ENCODE measurements at places on chromosomes 5 and 9.

GRCh38 chr9:78973907-78974306 lies 597.9 kb upstream of the TLE4 start:
- DNase-seq: no peak

DNA sequence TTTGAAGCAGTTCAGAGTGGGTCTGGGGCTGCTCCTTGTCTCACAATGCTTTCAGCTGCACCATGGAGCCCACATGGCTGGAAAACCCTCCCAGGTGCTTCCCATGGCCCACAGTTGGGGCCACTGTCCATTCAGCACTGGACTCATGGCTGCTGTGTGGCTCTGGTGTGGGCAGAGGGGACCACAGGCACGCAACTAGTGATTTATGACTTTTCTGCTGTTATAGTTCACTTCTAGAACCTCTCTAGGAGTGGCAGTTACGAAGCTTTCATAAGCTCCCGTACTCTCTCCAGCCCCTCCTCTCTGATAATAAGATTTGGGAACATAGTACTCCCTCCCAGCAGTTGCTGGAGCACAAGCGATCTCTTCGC lies 29.0 kb downstream of the GLRA1 start:
- no peak for DNase-seq

DNA sequence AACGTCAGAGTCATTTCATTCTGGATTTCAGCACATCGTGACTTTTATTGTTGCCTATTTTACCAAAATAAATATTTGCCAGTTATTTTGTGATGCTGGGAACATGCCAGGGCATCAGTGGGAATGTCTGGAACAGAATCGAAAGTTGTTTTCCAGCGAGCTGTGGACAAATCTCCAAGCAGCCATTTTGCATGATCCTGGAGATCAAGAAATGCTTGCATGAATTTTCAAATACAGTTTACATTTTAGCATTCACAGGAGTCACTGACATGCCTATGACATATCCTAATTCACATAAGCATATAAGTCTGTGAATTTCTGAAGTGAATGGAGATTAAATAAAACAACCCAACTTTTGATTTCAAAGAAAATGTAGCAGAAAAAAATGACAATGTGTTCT lies 119.4 kb downstream of the VCAN start:
- DNase-seq: no peak

- no peak for DNase-seq
Measured at GRCh38 chr5:139390639-139391569, 1.2 kb upstream of the MZB1 start.

- DNase-seq: no peak
Measured at GRCh38 chr5:58246461-58246944, 213.4 kb downstream of the PLK2 start.

- no peak for DNase-seq
Measured at GRCh38 chr9:35727676-35728040, 4.3 kb downstream of the TLN1 start.

GRCh38 chr9:93181672-93182435 lies 2.1 kb upstream of the WNK2 start:
- no peak for DNase-seq

DNA sequence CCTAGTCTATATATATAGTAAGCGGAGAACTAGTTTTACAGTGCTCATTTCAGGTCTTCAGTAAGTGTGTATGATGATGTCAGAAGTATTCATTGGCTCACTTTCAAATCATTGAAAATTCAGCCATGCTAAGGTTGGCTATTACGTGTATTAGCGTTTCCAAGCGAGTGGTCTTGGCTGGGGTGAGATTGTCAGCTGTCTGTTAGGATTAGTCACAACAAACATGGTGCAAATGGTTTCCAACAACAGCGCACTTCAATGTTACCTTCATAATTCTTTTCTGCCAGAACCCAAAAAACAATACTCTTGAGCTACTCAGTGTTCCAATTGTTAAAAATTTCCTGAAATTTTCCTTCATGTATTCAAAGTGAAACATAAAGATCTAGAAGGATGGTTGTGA lies 283.0 kb downstream of the AOPEP start:
- no peak for DNase-seq

DNA sequence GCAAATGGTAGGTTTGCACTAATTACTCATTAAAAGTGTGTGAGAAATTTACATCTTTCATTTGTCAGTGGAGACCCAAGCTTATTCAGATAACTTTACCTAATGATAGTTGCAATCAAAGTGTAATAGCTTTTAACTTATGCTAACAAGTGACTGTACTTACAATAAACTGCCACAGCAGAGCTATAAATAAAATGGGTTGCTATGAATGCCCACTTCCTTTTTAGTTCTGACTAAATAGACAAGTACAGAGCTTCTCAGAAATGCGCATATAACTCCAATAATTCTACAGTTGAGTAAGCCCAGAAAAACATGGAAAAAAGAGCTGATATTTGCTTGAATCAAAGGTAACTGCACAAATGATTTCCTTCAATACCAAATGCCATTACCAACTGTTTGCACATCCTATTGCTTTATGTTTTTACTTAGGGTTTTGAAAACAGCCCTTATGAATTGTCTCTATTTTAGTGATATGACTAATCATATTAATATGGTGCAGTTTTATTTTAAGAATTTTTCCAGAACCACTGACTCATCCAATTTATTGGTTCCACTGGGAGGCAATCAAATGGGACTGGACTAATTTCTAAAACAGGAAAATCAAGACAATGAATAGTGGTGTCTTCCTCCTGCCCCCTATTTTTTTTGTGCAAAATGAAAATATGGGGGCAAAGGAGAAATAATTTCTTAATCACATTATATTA lies 84.1 kb downstream of the PPP2R2B start:
- no peak for DNase-seq

- DNase-seq: no peak
Measured at GRCh38 chr5:175340180-175340579, 103.8 kb downstream of the DRD1 start.

GRCh38 chr9:85108746-85109145 lies 439.2 kb downstream of the NTRK2 start:
- no peak for DNase-seq

DNA sequence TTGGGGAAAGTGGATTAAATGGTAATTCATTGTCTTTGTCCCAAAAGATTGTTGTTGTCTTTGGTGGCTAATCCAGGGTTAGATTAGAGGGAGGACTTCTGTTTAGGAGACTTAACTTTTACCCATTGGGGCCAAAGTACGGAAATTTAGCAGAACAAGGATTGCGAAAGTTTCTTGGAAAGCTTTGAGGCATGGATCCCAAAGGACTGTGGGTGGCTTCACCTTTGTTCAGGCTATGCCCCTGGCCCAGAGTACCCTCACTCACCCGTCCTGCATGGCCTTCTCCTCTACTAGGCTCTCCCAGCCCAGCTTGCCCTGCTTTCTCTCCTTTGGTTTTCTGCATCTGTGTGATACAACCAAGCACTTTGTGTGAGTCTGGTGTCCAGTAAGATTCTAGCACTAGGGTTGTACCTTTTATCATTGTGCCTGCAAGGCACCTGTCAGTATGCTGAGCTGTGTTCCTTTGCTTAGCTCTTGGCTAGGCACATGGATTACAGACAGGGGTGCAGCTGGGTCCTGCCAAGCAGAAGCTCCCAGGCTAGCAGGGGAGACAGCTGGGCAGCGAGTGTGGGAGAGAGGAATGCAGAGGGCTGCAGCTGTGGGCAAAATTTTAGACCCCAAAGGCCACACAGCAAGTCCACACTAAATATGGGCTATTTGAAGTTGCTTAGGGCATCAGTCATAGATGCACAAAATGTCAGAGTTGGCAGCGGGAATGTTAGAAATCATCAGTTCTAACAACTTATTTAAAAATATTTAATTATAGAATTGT lies 3.2 kb downstream of the PPARGC1B start:
- no peak for DNase-seq

GRCh38 chr9:93217706-93218105 lies 33.8 kb downstream of the WNK2 start:
- no peak for DNase-seq

GRCh38 chr5:112682621-112683061 lies 55.0 kb upstream of the APC start:
- no peak for DNase-seq

- DNase-seq: no peak
Measured at GRCh38 chr5:29042152-29042551, 2003.8 kb upstream of the CDH9 start.

- no peak for DNase-seq
Measured at GRCh38 chr5:163434401-163434866, 3.0 kb upstream of the CCNG1 start.

DNA sequence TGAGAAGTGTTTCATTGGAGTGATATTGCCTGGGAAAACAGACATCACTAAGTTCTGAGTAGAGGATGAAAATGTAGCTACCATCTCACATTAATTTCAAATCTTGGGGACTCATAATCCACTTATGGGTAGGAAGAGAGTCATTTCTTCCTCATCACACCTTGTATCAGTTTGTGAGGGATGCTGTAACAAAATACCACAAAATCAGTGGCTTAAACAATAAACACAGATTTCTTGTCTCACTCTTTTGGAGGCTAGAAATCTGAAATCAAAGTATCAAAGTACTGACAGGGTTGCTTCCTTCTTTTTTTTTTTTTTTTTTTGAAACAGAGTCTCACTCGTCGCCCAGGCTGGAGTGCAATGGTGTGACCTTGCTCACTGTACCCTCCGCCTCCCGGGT lies 3.4 kb downstream of the CARD6 start:
- no peak for DNase-seq

DNA sequence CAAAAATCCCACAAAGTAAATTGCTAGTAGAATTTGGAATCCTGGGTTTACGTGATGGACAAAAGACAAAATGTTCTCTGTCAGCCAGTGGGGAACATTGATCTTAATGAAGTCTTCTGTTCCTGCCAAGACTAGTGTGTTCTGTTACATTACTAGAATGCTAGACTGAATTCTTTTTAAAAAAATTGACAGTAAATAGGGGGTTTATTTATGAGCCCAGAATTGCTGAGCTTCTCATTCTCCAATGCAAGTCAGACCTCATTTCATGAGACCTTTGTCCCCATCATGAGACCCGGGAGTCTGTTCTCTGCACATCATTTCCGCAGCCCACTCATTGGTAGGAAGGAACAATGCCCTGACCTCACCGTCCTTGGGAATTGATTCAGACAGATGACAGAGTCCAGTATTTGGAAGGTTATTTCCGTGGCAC lies 173.8 kb upstream of the OTULINL start:
- DNase-seq: no peak

GRCh38 chr5:145324101-145324500 lies 511.0 kb downstream of the PRELID2 start:
- no peak for DNase-seq
